Midbrain (tissue), 1 donor: ENCODE measurements at places on chromosomes 1 and 21.

- DNase-seq, result no peak
These were observed 1.3 kb upstream of the INPP5B start for GRCh38 chr1:37948166-37948565.

- no peak for DNase-seq
These were observed 154.0 kb downstream of the RHOU start for GRCh38 chr1:228889289-228889688.

GRCh38 chr1:229264487-229264886 is 6.4 kb upstream of the RAB4A start:
- DNase-seq, result no peak

GRCh38 chr1:206939841-206940587 is 6.3 kb downstream of the PIGR start:
- no peak for DNase-seq

- no peak for DNase-seq
These were observed 210.7 kb upstream of the EDN2 start for GRCh38 chr1:41695118-41695745.

- DNase-seq, result peak; percentile 94
These were observed 12.9 kb downstream of the PI4KB start for GRCh38 chr1:151314137-151314875.

- no peak for DNase-seq
These were observed 12.7 kb downstream of the PAX7 start for GRCh38 chr1:18643154-18644012.

DNA sequence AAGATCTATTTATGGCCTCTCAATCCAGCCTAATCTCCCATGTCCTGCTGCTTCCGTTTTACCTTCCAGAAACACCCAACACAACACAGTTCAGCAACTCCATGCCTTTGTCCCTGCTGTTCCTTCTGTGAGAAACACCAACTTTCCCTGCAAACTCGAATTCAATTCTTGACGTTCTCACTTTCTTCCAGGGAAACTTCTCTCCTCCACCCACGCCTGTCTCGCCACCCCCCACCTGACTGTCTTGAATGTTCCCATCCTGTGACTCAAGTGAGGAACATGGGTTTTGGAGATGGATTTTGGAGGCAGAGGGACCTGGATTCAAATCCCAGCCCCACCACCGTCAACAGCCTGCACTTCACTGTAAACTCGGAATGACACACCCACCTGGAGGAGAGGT is 44.8 kb downstream of the GRHL3 start:
- no peak for DNase-seq
